NCI-H2171 treated with DMSO at 0.1 percent for 48 hours (cell line): ENCODE measurements at places on chromosomes 3 and 15.

DNA sequence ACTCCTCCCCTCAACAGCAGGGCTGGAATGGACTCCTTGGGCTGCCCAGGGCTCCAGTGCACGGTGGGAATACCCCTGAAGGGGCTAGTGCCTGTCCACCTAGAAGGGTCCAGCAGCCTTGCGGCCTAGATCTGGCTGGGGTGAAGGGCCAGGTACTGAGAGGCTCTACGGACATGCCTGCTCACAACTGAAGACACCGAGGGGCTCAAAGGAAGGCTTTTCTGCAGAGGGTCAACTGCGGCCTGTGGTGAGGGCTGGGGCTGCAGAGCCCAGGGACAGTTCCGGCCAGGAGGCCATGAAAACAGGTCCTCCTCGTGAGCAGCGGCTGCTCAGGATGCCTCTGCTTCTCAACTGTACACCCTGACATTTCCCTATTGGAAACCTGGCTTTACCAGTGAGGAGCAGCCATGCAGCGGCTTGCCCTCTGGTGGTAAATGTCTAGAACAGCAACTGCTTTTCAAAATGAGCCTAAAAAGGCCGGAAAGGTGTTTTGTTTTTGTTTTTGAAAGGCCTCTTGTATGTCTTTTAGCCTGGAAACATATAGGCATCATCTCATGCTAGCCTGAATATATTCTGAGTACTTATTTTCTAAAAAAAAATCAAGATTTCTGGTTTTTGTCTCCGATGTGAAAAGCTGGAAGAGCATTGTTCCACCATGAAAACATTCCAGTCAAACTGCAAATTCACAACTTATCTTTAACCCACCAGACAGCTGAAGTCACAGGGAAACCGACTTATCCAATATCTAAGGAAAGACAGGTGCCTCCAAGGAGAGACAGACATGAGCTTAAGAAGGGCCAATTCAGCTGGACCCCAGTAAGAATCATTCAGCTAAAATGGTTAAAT, 163.4 kb downstream of the KLF13 start:
- DNase-seq, result peak; percentile 55

GRCh38 chr3:94709249-94709902, 646.5 kb downstream of the NSUN3 start:
- no peak for DNase-seq

GRCh38 chr15:60887139-60887538, 342.0 kb downstream of the RORA start:
- no peak for DNase-seq

- no peak for DNase-seq
Measured at GRCh38 chr3:71546821-71547220, 36.7 kb downstream of the FOXP1 start.

DNA sequence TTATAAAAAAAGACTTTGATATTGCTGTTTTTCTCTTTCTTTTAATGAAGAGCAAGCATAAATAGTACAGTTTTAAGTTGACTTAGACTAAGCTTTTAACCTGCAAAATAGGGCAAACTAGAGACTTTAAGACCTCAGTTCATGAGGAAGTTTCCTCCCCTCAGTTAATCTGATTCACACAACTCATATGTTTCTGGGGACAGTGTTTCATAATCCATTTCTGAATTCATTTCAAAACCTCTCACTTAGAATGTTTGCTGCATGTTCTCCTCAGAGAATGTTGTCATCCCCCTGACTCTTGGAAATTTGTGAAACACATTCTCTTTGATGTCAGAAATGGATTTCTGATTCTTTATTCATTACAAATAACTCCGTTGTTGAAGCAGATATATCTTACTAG, 79.3 kb upstream of the SKOR1 start:
- DNase-seq, result no peak

DNA sequence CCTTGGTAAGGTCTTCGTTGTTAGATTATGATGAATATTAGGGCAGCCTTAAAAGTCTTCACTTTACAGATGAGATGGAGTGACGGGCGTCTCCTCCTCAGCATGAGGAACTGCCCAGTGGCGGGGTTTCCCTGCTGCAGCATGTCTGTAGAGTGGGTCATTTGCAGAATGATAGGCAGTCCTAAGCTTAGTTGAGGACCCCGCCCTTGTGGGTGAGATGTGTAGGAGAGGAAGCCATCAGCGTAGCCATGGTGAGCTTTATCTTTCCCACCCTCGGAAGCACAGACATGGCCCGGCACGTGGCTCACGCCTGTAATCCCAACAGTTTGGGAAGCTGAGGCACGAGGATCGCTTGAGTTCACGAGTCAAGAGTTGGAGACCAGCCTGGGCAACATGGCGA, 877 bp downstream of the NIT2 start:
- DNase-seq, result no peak

GRCh38 chr15:98646546-98647025, 1.8 kb upstream of the IGF1R start:
- no peak for DNase-seq

- DNase-seq, result no peak
Measured at GRCh38 chr15:40511472-40512133, 40.8 kb downstream of the CHST14 start.

DNA sequence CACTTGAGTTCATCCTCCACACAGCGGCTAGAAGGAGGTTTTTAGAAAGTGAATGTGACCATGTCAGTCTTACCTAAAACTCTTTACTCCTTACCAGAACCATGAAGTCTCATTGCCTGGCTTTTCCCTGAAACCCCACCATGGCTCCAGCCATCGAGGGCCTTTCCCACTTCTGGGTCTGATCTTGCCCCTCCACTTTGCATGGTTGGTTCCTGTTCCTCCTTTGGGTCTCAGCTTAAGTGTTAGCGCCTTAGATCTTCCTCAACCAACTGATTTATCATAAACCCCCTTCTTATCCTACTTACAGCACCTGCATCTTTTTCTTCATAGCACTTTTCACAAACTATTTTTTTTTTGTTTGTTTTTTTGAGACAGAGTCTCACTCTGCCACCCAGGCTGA, 45.9 kb upstream of the ULK4 start:
- no peak for DNase-seq

GRCh38 chr3:61627768-61628185, 66.4 kb downstream of the PTPRG start:
- DNase-seq, result no peak

- peak; percentile 96 for DNase-seq
Measured at GRCh38 chr3:159859424-159859823, 129.2 kb upstream of the IL12A start.

DNA sequence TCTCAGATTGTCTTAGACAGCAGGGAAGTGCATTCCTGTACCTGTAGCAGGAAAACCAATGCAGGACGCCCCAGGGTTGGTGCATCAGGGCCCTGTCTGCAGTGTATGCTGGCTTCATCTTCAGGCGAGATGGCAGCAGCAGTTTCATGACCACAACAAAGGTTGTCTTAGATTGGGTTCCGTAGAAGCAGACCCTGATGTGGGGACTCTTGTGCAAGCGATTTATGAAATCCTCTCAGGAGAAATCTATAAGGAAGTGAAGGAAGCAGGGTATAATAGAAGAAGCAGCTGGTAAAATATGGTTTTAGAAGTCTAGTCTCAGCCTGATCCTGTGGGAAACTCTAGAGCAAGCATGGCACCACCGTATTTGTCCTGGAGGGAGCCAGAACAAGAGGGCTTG, 25.0 kb downstream of the DNAH1 start:
- DNase-seq, result no peak

- DNase-seq, result no peak
Measured at GRCh38 chr3:62577153-62577552, 203.8 kb upstream of the FEZF2 start.

DNA sequence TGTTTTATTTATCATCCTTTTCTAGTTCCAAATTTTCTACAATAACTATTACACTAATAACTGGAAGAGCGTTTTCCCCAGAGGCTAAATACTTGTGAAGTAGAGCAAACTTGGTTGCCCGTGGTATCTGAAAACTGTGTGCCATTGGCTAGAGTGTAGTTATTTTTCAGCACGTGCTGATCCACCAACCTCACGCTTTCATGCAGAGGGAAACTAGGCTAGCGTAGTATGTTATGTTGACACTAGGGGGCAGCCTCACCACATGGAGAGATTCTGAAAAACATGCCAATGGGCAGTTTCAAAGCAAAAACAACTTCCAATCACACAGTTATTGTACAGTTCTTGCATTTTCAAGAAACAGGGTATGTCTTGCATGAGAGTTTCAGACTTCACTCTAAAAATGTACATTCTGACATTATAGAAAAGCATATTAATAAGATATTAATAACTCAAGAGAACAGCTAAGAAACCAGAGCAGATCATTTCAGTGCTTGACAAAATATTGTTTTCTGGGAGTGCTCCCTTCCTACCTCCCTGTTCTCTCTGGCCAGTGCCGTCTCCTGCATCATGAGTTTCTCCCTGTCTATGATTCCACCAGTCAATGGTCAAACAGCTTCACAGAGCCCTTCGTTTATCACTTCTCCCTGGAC, 39.7 kb downstream of the SPATA12 start:
- DNase-seq, result peak; percentile 61
